OCI-LY7 (cell line): ENCODE measurements at places on chromosomes 7 and 10.

DNA sequence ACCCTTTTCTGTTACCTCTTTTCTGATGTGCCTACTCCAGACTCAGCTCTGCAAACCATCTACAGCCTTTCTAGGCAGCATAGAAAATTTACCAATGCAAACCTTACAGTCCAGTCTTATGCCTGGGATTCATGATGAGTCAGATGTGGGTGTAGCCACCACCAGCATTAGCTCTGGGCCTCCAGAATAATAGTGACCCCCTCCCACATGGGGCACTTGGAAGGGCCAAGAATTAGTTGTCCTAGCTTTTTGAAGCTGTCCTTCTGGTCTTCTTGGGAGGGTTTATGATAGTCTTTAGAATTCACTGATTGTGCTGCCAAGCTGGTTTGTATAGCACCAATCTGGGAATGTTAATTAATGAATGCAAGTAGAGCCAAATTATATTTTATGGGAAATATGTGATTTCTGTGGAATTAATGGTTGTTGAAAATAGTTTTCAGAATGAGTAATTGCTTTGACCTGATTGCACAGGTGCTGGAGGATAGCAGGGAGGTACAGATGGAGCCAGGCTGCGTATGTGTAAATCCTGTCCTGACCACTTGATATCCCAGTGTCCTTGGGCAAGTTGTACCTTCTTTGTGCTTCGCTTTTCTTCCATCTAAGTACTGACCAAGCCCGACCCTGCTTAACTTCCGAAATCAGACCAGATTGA is 94.8 kb downstream of the CPED1 start:
- no peak for DNase-seq

- DNase-seq = no peak
Measured at GRCh38 chr7:83691095-83691494, 42.2 kb upstream of the SEMA3E start.

- no peak for DNase-seq
Measured at GRCh38 chr7:69619635-69620034, 21.4 kb downstream of the AUTS2 start.

DNA sequence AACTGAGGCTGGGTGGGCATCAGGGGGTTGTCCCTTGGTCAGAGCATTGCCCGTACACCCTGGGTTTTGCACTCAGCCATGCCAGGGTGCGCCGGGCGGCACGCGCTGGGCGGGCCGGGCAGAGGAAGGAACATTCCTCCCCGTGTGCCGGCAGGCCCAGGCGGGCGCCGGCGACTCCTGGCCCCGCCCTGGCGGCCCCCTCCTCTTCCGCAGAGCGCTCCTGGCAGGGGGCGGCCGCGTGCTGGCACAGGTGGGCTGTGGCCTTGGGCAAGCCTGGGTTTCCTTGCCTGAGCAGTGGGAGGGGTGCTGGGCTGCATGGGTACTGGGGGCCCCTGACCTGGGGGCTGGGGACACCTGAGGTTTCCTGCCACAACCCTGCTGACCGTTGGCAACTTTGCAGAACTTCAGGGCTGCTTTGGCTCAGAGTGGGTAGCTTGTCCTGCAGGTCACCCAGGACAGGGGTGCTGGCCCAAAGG is 3.9 kb downstream of the LFNG start:
- DNase-seq = no peak

GRCh38 chr10:22476601-22477321 is 131.5 kb downstream of the SPAG6 start:
- DNase-seq = no peak

DNA sequence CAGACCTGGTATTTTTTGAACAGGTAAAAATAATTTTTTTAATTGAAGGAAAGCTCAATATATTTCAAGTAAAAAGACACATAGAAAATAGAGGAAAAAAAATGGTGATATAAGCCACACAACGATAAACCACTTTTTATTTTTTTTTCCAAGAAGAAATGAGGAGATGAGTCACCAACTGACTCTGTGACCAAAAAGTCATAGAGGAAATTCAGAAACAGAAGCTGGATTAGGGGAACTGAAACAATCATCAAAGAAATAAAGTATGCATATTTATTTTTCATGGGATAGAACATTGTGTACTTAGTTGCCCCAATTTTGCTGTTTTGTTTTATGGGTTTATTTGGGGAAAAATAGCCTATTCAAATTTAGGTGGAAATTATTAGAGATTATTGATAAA is 176.8 kb upstream of the AGR3 start:
- DNase-seq = no peak

DNA sequence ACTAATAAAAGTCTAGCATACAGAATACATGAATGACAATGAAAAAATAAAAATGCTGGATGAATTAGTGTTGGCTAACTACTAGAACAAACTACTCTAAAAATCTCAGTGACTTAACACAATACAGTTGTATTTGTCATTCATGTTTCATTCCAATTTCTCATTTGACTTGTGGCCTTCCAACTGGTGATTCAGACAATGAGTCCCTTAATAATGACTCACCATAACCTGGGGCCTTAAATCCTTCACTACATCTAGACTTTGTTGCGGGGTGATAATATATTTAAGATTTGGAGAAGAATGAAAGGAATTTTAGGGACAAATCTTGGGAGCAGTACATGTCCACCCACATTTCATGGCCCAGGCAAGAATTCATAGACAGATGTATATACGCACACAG is 90.5 kb upstream of the POM121L12 start:
- DNase-seq = no peak

GRCh38 chr10:93315246-93315645 is 166.9 kb downstream of the MYOF start:
- DNase-seq = no peak

DNA sequence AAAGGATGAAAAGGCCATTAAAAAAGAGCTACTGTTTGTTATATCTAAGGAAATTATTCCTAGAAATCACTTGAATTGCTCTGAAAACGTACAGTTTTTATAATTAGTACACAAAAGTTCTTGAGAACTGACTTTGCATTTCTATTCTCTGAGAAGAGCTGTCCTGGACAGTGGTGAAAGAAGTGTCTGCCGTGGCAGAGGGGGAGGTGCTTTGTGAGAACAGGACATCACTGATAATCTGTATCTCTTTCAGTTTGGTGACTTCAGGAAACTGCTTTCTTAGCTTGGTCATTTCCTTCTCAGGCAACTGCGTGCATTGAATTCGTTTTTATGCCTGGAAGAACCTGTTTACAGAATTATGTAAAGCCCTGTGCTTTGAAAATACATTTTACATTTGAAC is 52.1 kb downstream of the POLL start:
- no peak for DNase-seq

- DNase-seq = no peak
Measured at GRCh38 chr7:155371331-155371883, 73.7 kb downstream of the INSIG1 start.

GRCh38 chr7:103605640-103606039 is 159.6 kb upstream of the SLC26A5 start:
- DNase-seq = no peak

- DNase-seq = no peak
Measured at GRCh38 chr7:12162415-12163113, 48.5 kb upstream of the TMEM106B start.
